ENCODE measurements at places on chromosomes 16 and 17. TPM values are rescaled to one million over a fixed set of nuclear protein-coding genes. Genes with fewer than 3 reads are reported as not detected.

ACSM3 gene
- 3.9 TPM for total RNA-seq

FCSK gene
- 4.5 TPM for total RNA-seq

AANAT gene
- 0.31 TPM for total RNA-seq

RDM1 gene
- total RNA-seq, result 3.0 TPM

CCL4 gene
- total RNA-seq, result 0.29 TPM

DNAH17 gene
- 1.1 TPM for total RNA-seq

CD300H gene
- total RNA-seq, result 0.17 TPM

MT1H gene
- not detected for total RNA-seq

SEZ6L2 gene
- 23.1 TPM for total RNA-seq

HIGD1B gene
- total RNA-seq, result not detected

HBM gene
- total RNA-seq, result not detected

KRTAP4-6 gene
- not detected for total RNA-seq

SNAI3 gene
- total RNA-seq, result 0.18 TPM

OR1A1 gene
- total RNA-seq, result not detected

Measured in A549 treated with dexamethasone at 1 μM for 4 hours (cell line).